ENCODE measurements at places on chromosomes 7 and 10.

- ATAC-seq: no peak
Observed at GRCh38 chr10:78413076-78414055, 379.7 kb downstream of the RPS24 start.

DNA sequence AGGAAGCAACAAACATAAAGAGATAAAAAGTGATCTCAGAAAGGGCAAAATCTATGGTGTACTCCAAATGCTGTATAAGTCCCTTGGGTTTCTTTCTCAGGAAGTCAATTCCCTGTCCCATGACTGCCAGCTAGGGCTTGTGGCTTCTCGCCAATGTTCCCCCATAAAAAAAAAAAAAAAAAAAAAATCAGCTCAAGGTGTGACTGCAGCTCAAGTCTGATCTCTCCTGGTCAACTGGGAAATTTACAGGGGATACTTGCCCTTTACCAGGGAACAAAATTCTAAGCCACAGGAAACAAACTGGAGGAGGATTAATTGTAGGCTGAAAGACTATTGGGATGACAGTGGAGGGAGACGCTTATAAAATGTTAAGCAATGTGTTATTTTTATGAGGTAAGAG, 76.0 kb downstream of the PCGF5 start:
- no peak for ATAC-seq

DNA sequence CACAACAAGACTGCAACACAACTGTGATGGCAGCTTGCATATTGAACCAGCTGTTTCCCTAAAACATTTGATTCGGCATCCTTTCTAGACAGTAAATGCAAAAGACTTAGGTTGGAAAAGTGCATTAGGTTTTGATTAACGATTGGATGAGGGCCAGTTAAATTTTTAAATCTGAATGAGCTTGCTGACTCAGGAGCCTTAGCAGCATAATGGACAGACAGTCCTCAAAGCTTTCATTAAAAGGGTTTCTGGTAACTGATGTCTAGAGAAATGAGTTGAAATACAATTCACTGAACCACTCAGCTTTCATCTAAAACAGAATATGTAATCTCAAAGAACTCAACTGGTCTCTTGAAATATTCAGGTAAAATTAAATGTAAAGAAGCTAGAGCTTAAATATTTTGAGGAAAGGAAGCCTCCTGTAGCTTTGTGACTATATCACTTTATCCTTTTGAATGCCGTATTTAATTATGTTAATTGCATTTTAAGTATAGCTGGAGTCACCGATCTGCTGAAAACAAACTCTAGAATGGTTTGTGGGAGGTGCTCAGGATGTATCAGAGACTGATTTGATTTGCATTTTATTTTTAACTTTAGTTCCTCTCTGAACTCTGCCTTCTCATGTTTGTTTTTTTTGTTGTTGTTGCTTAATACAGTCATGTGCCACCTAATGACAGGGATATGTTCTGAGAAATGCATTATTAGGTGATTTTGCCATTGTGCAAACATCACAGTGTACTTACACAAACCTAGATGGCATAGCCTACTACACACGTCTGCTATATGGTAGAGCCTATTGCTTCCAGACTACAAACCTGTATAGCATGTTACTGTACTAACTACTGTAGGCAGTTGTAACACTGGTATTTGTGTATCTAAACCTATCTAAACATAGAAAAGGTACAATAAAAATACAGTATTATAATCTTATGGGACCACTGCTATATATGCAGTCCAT, 29.2 kb upstream of the ATRNL1 start:
- peak; percentile 47 for ATAC-seq

GRCh38 chr10:44607116-44607515, 222.2 kb upstream of the CXCL12 start:
- ATAC-seq: no peak

DNA sequence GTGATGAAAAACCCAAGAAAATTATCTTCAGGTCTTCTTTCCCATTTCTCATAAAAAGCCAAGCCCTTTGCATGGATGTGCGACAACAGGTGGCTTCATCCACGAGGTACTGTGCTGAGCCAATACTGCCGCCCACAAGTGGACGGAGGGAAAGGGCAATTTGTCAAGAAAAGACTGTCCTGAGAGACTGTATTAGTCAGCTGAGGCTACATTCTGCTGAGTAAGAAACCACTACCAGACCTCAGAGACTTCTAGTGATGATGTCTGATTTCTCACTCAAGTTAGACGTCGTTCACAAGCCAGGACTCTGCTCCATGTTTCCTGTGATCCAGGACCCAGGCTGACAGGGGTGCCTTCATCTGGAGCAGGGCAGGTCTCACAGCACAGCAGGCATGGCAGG, 171.5 kb upstream of the CDCA7L start:
- peak; percentile 42 for ATAC-seq

DNA sequence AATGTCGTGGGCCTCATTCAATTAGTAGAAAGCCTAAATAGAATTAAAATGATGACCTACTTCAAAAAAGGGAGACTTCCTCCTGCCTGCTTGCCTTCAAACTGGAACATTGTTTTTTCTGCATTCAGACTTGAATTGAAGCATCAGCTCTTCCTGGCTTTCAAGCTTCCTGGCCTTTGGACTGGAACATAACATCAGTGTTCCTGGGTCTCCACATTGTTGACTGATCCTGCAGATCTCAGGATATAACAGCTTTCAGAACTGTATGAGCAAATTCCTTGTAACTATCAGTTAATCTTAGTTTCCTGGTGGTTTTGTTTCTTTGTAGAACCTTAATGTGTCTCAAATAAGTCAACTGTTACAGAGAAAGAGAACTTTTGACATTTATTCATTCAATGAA, 18.6 kb downstream of the MAGI2 start:
- ATAC-seq: no peak

DNA sequence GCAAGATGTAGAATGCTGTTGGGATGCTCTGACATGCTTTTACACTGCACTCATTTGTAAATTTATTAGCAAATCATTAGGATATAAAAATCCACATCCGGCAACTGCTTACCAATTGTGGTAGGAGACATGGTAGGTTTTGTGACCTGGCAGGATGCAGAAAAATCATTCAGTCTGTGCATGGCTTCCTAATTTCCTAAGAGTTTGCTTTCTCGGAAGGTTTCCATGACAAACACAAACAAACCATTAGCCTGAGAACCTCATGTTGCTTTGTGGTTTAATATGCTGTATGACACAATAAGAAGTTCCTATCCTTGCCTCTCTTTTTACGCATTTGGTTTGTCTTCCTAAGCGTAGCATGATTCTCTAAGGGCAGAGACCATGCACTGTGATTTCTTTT, 14.7 kb upstream of the LMBR1 start:
- no peak for ATAC-seq

DNA sequence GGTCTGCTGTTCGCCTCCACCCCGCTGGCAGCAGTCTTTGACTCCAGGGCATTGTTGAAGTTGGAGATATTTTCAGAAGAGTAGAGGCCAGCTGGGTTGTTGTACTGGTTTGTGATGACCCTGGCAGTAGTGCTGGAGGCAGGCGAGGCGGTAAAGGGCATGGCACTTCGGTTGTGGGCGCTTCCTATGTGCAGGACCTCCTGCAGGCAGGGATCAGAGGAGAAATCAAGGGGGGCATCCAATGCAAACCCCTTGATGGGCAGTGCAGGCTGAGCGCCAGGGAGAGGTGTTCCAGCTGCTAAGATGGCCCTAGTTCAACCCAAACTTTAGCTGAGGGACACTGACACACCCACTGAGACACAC, 27.0 kb downstream of the PDLIM1 start:
- no peak for ATAC-seq

- peak; percentile 80 for ATAC-seq
Observed at GRCh38 chr10:14608381-14609001, 166.2 kb downstream of the FAM107B start.

DNA sequence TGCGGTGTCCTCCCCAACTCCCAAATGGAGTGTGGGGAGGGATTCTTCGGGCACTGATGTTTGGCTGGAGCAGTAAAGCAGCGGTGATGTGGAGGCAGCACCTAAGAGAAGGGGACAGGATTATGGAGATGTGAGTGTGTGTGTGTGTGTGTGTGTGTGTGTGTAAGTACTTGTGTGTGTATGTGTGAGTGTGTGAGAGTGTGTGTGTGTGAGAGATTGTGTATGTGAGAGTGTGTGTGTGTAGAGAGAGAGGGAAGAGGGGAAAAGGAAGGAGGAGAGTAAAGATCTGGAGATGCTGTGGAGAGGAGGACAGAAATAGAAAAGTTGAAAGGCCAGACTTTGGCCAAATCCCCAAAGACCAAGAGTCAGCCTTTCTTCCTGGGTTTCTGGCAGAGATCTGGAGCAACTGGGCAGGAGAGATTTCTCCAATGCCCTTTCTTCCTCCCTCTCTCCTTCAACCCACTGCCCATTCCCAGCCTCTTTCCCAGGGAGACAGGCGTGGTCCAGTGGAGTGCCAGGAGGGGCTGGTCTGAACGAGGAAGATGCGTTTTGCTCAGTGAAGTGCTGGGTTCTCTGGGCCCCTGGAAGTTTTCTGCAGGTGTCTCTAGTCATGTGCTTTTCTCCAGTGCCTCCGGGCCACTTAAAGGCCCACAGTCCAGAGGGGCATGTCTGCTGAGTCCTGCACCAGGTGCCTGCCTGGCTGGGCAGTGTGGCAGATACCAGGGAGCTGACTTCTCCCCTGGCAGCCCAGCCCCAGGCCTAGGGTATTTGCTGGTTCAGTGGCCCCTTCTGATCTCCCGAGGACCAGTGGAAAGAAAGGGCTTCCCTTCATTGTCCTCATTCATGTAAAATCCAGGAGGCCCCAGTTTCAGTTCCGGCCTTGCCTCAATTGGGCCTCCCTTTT, 60.5 kb downstream of the HK1 start:
- ATAC-seq: no peak

GRCh38 chr7:103918631-103919271, 70.7 kb downstream of the RELN start:
- no peak for ATAC-seq

GRCh38 chr10:11175823-11176243, 158.2 kb downstream of the CELF2 start:
- ATAC-seq: peak; percentile 82

DNA sequence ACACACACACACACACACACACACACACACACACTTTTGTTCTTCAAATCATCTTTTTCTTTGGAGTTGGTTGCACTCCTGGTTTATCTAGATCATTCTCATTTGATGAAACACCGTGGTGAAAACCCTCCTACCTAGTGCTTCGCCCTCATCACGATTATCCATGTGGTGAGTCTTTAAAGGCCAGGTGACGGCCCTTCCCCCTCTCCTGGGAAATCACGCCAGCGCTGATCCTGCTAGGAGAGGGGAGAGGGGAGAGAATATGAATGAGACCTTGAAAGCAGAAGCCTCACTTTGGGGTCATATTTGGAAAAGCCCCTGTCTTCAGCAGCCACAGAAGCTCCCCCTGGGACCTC, 103.9 kb upstream of the LRRC4 start:
- ATAC-seq: no peak

GRCh38 chr7:13201628-13202027, 514.2 kb downstream of the ARL4A start:
- ATAC-seq: no peak

GRCh38 chr7:20220293-20220761, 3.1 kb upstream of the MACC1 start:
- ATAC-seq: peak; percentile 25

DNA sequence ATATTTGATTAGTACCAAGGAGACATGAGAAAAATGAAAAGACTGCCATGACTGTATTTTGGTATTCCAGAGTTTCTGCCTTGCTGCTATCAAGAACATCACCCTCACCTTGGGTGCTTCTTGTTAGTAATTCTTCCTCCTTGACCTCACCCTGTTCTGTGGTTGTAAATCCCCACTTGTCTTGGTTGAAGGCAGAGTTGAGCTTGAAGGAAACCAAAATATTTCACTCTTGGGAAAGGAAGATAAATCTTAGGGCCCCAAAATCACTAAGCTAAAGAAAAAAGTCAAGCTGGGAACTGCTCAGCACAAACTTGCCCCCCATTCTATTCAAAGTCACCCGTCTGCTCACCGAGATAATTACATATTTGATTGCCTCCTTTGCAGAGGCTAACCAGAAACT, 20.6 kb upstream of the AKR1C3 start:
- ATAC-seq: no peak

Measured in stimulated activated memory B cell treated with anti-CD40 and anti-IgM and Interleukin-4, amounts not matched to agents 10 μg/mL and 1 μg/mL and 100 μg/mL, for 72 hours (primary cell).